NT2/D1 (cell line): ENCODE measurements at places on chromosomes 2 and 18.

DNA sequence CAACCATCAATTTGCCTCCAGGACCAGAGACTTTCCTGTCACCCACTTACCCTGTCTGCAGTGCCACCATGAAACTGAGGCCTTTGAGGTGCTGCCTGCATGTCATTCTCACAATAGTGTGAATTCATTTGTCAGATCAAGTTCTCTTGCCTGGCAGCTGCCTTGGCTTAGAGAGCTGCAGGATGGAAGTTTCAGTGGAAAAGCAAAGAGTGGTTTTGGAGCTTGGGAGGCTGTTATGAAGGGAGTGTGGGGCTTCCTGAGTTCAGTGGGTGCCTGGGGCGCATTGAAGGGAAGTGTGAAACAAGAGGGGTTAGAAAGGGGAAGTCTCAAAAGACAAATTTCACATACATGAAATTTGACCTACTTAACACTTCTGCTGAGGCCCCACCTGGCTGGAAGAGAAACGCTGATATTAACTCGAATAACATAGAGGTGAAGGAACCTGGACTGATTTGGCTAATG, 7.9 kb upstream of the LBH start:
- DNase-seq, result no peak

DNA sequence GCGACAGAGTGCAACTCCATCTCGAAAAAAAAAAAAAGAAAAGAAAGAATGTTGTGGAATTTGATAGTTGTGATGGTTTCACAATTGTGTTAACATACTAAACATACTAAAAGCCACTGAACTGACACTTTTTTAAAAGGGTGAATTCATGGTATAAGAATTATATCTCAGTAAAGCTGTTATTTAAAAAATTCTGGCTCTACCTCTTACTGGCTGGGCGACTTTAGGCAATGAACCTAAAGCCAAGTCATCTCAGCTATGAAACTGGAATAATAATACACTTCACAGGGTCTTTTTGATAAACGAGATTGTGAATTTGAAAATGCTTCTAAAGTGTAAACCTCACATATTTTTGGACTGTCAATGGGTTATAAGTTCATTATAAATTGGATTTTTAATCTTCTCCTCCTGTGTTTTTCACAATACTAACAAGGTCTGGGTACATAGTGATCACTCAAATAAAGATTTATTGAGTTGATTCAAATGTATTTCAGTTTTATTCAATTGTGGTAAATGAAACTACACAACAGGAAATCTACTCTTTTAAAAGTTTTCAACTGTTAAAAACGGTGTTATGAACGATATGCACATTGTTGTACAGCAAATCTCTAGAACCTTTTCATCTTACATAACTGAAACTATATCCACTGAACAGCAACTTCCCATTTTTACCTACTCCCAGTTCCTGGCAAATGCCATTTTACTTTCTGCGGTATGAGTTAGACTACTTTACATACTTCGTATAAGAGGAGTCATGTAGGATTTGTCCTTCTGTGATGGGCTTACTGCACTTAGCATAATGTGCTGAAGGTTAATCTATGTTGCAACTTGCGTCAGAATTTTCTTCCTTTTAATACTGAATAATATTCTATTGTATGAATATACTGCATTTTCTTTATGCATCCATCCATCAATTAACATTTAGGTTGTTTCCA, 43.0 kb upstream of the GTF2A1L start:
- no peak for DNase-seq

GRCh38 chr18:54801374-54801773, 26.9 kb upstream of the RAB27B start:
- DNase-seq, result no peak

GRCh38 chr2:190987116-190987515, 26.9 kb downstream of the STAT1 start:
- no peak for DNase-seq

- DNase-seq, result no peak
Measured at GRCh38 chr2:10876963-10877362, 34.8 kb upstream of the KCNF1 start.

- no peak for DNase-seq
Measured at GRCh38 chr2:23534771-23535170, 149.8 kb downstream of the KLHL29 start.

DNA sequence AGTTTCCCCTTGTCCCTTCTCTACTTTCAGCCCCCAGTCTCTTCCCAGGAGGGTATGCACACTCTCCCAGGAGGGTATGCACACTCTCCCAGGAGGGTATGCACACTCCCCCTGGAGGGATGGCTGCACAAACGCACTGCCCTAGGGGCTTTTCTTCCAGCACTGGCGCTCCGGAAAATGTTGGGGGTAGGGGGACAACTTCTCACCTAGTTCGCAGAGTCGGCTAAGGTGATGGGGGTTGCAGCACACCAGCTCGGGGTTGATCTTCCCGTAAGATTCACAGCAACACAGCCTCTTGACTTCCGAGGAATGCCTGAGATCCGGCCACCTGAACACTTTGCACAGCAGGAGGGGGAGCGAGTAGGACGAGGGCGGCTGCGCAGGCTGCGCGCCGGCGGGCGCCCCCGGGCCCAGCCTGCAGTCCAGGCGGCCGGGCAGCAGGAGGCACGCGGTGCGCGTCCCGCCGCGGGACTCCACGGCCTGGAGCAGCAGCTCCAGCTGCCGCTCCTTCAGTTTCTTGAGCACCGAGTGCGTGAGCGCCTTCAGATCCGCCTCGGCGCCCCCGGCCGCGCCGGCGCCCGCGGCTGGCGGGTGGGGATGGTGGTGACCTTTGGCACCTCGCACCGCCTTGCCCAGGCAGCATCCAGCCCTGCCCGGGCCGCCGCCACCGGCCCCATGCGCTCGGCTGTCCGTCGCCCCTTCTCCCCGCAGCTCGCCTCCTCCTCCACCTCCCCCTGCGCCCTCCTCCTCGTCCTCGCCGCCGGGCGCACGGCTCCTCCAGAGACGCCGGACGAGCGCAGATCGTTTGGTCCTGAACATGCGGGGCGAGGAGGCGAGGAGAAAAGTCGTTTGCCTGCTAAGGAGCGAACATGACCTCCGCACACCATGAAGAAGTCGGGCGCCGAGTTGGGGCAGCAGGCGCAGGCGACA, 894 bp downstream of the SMAD7 start:
- DNase-seq, result no peak

DNA sequence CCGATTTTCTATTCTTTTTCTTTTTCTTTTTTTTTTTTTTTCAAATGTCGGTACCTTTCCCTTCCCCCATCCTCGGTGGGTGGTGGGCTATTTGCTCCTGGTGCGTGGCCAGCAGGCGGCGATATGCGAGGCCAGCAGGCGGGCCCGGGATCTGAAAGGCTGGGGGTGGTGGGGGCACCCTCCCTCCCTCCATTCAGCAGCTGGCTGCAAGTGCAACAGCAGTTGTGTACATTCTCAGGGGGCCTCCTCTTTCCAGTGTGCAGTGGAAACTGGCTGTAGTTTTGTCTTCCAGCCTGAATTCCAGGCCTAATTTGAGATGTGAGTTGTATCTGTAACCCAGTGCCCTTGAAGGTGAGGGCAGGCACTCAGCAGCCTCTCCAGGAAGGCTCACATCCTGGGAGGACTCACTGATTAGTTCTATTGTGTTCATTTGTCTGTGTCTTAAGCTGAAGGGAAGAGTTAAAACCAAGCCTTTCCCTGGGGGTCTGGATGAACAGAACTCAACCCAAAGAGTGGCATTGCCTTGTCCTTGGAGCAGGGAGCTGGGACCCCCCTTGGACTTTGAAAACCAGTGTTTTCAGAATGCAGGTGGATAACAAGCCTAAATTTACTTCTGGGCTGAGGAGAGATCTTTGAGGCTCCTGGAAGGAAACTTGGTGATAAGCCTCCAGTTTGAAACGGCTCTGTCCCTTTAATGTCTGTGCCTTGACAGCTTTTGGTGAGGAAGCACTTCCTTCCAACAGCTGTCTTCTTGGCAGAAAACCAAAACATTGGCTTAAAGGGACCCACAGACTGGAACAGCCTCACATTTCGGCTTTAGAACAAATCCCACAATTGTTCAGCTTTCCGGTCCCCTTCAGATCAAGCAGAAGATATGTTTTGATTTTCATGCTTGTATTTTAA, 3.3 kb downstream of the MYCN start:
- no peak for DNase-seq

DNA sequence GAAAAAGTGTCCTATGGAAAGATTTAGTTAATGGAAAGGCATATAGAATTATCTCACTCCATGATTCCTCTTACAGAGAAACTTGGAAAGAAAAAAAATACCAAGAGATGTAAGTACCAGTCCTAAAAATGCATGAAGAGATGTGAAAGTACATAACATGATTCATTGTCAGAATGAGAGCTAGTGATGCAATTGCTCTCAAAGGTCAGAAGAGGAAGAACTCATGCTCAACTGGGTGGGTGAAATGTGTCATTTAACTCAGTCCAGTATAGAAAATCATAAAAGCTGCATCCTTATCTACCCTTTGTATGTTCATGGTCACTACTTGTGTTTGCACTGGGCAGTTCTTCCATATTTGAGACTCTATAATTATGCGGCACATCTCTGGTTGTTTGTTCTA, 300.0 kb upstream of the PIK3C3 start:
- DNase-seq, result no peak

GRCh38 chr2:151729415-151729811, 4.9 kb downstream of the NEB start:
- DNase-seq, result no peak

DNA sequence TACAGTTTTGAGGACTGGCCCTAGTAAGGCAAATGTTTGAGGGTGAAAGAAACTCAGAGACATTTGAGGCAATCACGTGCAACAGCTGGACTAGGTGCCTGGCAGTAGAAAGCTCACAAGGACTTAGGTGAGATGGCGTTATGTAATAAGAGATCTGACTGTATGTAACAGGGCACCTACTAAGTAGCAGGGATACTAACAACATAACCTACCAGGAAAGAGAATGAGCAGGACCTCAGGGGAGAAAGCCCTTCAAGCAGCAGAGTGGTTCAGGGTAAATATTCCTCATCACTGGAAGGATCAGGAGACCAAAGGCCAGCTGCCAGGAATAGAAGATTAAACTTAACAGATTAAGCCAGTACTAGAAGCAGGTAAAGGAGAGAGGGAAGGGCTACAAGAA, 53.4 kb downstream of the ARHGAP15 start:
- no peak for DNase-seq

- no peak for DNase-seq
Measured at GRCh38 chr2:111199840-111200239, 79.1 kb downstream of the BCL2L11 start.

DNA sequence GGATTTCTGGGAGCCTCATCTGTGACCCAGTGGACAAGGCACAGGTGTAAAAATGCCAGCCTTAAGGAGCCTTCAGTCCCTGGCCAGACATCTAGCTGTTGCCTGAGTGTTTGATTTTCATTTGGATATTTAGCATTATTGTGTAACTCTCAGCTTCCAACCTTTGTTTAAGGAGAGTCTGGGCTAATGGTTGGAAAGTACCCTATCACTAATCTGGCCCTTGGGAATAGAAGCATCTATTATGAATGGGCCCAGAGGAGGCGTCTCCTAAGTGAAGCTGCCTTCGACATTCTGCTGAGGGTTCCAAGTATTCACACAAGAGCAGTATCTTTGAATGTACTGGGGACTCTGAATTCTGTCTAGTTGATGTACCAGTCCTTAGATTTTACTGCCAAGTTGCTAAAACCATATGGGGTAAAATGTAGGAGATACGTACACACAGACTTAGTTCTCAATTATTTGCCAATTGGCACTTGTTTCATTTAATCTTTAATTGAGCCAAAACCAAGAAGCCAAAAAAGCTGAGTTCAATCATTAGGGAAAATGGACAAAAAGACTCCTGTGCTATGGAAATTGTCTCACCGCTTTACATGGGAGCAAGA, 7.2 kb upstream of the ANKRD29 start:
- no peak for DNase-seq

DNA sequence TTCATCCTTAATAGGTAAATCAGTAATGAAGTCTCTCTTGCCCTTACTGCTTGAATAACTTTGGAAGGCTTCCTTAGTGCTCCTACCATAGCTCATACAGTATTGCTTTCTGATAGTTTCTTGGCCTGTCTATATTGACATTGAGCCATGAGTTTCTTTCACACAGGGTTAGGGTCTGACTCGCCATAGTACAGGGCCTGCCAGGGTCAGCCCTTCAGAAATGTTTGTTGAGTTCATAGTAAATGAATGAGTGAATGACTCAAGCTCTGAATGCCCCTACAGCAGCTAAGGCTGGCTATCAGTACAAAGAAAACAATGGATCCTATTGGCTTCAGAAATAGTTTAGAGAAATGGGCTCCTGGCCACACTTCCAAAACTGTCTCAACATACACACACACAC, 65.0 kb upstream of the LRATD1 start:
- no peak for DNase-seq

- DNase-seq, result no peak
Measured at GRCh38 chr2:238695538-238695937, 152.3 kb upstream of the TWIST2 start.

DNA sequence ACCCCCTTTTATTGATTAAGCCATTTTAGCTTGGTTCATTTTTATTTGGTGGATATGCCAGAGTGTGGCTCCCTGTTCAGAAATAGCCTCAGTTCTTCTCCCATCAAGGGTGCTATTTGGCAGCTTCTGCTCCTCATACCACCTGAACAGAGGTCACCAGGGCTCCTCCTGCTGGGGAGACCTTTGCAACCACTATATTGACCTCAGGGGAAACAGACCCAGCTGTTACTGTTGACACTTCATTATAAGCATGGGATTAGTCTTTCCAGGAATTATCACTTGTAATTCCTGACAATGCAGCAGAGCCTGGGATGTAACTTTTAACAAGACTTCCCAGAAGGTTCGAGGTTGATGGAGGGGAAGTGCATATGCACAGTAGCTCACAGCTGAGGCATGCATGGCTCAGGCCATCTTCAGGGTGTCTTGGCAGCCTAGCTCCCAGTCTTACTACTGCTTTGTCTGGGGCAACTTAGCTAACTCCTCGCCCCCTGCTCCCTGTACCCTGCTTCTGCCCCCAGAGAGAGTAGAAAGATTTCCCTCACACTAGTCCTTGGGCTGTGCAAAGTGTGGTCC, 239.4 kb upstream of the SPRED2 start:
- no peak for DNase-seq

GRCh38 chr2:218745559-218746469, 35.2 kb downstream of the TTLL4 start:
- DNase-seq, result no peak
